ENCODE measurements at places on chromosomes 16 and 17.

DNA sequence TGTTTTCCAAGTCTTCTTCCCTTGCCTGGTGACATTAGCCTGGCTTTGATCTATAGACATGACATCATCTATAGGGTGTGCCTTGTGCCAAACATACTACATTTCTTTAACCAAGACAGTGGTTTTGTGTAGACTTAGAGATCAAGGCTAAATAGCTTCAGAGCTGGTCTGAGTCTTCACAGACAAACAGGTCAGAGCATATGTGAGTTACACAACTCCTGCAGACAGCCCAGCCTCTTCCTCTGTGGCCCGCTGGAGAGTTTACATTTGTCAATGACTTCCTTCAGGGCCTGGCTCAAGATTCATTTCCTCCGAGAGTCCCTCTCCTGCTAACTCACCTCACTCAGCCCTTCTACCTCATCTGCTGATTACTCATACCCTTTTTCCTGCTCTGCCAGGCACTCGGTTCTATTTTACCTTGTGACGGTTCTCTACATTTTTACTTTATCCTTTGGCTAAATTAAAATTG is 73.1 kb upstream of the TANC2 start:
- peak; percentile 81 for DNase-seq

DNA sequence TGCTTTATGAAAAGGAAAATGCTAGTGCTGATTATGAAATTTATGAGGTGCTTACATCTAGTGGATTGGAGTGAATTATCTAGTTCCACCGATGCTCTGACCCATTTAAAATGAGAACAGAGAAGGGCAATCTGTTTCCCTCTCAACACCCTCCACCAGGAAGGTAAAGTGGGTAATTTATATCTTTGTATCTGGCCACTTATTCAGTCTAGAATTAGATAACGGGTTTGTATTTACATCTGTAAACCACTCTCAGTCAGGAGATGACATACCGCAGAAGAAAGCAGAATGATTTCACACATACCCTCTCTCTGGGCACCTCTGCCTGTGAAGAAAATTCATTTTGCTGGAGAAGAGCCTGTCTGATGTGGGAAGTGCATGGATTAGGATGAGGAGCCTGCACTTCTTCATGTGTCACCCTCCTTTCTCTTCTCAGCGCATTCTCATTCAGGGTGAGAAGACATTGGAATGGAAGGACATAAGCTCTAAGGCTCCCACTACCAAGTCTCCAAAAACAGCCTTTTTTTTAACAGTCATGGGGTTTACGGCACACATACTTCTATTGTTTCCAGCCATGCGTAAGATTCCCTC is 646.7 kb upstream of the SALL1 start:
- DNase-seq, result no peak

DNA sequence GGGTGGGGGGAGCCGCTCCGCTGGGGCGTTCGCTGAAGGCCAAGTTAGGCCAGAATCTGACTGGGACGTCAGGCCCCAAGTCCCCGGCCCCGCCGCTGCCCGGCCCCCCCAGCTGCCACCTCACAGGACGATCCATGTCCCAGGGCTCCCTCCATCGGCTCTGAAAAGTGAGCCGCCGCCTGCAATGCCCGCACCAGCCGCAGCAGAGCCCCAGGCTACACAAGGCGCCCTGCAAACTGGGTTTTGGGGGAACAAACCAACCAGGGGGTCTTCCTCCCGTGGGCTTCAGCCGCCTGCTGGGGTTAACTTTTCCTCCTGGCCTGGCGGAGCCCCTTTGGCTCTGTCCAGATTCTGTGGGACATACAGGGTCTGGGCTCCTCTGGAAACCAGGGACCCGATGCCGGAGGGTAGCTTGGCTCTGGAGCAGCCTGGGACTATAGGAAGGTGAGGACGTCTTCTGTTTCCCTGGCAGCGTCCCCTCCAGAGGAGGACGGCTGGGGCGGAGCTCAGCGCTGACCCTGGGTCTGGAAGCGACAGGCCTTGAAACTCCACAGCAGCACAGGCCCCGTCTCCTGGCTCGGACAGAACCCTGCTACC is 835 bp downstream of the NME4 start:
- DNase-seq, result peak; percentile 77

- DNase-seq, result no peak
These were observed 33.9 kb upstream of the SEC14L1 start for GRCh38 chr17:77106874-77107358.

- no peak for DNase-seq
These were observed 25.3 kb upstream of the TRPV3 start for GRCh38 chr17:3582915-3583314.

GRCh38 chr16:49856672-49857330 is 889 bp upstream of the ZNF423 start:
- peak; percentile 71 for DNase-seq

DNA sequence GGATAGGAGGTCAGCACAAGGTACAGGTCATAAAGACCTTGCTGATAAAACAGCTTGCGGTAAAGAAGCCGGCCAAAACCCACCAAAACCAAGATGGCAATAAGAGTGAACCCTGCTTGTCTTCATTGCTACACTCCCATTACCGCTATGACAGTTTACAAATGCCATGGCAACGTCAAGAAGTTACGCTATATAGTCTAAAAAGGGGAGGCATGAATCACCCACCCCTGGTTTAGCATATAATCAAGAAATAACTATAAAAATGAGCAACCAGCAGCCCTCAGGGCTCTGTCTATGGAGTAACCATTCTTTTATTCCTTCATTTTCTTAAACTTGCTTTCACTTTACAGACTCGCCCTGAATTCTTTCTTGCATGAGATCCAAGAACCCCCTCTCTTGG is 1.0 kb upstream of the HSBP1 start:
- DNase-seq, result no peak

DNA sequence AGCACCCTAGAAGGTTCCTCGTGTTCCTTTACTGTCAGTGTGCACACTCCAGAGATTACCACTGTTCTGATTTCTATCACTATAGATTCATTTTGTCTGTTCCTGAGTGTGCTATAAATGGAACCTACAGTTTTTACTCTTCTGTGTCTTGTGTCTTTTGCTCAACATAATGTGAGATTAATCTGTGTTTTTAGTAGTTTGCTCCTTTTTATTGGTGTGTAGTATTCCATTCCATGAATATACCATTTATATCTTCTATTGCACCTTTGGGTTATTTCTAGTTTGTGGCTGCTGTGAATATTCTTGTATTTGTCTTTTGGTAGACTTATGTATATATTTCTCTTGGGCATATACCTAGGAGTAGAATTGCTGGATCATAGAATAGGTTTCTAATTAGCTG is 68.2 kb downstream of the AP2B1 start:
- no peak for DNase-seq

DNA sequence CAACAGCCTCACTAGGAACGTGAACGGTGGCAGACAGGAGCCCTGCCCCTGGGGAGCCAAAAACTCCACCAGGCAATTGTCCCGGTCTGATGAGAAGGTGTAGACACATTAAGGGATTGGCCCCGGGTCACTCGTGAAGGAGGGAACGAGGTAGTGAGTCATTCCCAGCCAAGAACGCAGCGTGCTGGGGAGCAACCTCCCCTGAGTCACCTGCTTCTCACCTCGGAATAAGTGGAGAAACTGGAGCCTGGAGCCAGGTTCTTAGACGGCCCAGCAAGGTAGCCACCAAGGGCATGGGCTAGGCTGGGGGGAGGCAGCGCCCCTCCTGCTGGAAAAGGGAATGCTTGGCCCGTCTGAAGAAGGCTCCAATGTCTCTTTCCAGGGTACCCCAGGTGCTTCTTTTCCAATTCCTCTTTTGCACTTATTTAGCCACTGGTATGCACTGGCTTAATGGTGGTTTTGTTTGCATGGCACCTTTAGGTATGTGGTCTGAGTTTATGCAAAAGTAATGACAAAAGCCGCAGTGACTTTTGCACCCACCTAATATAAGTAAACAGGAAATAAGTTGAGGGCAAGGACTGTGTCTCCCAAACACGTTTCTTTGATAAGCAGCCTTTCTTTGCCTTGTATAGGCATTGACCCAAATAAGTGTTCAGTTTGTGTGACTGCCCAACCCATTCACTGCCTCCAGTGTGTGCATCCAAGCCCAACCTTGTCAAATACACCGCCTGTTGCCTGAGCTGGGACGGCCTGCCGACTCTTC is 1.8 kb upstream of the HELZ start:
- peak; percentile 58 for DNase-seq

DNA sequence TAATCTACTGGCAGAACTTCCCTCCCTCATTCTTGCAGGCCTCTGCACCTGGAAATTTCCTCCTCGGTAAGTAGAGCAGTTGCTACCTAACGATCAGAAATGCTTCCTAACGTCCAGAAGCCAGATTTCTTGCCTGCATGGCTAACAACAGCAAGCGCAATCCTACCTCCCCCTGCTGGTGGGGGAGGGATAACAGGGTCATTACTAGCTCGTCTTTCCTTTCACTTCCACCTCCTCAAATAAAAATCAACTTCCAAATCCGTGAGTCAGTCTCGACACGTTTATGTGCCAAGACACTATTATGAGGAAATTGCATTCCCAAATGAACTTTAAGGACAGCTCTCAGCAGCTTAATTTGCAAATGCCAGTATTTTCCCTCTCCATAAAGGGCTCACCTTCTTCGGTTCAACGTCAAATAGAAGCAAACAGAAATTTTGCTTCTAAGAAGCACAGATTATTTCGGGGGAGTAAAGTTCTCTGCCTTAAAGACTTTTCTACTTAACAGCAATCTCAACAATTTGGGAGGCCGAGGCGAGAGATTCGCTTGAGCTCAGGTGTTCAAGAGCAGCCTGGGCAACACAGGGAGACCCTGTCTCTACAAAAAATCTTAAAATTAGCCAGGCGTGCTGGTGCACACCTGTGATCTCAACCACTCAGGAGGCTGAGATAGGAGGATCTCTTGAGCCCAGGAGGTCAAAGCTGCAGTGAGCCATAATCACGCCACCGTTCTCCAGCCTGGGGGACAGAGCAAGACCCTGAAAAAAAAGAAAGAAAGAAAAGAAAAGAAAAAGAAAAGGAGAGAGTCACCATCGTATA is 188.6 kb upstream of the PSMD7 start:
- peak; percentile 47 for DNase-seq

GRCh38 chr17:63463771-63464170 is 13.1 kb upstream of the ACE start:
- DNase-seq, result no peak

GRCh38 chr16:54548281-54548680 is 261.7 kb upstream of the IRX3 start:
- DNase-seq, result no peak

- peak; percentile 39 for DNase-seq
These were observed 577 bp downstream of the TTC19 start for GRCh38 chr17:15999974-16000827.

DNA sequence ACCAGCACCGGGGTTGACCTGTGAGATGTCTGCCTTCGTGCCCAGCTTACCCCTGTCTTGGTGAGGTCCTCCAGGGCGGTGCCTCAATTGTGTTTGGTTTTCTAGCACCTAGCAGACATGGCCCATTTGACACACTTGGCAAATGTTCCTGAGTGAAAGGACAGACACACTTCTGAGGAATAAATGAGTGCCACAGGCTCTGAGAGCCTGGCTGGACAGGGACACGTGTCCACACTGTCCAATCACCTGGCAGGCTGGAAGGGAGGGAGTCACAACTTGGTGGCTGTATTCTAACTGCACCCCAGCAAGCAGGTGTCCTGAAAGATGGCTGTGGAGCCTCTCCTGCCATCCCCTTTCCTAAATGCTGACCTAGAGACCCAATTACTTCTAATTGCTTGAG is 7.4 kb downstream of the MAP3K14 start:
- DNase-seq, result no peak

GRCh38 chr16:49556249-49556605 is 182.6 kb downstream of the C16orf78 start:
- no peak for DNase-seq

DNA sequence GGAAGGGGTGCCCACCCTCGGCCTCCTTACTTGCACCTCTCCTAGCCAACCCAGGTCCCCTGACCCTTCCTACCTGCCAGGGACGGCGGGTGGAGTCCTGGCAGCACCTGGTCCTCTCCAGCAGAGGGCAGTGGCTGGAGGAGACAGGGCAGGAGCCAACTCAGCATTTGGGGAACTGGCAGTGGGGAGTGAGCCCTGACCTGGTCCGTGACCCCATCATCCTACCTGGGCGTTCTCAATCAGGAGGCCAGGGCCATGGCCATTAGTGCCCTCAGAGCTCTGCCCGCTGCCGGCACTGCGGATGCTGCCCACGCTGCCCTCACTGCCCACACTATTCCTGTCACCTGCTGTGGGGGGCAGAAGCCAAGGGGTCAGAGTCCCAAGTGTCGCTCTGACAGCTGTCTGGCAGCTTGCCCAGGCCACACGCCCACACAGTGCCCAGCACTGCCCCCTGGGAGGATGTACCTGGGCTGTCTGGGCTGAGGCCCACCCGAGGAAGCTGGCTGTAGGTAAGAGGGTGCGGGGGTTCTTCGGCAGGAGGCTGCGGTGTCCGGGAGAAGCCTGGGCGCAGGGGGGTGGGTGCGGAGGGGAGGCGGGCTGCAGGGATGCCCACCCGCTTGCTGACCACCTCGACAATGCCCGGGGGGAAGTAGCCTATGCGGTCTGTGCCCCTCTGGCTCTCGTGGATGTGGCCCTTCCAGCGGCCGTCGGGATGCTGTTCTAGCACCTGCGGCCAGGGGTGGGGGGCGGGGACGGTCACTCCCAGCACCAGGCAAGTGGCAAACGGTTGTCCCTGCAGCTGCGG is 10.8 kb downstream of the CASKIN2 start:
- no peak for DNase-seq

DNA sequence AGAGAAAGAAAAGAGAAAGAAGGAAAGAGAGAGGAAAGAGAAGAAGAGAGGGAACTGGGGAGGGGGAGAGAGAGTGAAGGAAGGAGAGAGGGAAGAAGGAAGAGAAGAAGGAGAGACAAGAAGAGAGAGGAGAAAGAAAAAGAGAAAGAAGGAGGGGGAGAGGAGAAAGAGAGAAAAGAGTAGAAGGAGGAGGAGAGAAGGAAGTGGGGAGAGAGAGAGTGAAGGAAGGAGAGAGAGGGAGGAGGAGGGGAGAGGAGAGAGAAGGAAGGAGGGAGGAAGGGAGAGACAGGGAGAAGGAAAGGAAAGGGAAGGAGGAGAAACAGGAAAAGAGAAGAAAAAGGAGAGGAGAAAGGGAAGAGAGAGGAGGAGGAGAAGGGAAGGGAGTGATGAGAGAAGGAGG is 208.5 kb downstream of the MAF start:
- DNase-seq, result no peak

DNA sequence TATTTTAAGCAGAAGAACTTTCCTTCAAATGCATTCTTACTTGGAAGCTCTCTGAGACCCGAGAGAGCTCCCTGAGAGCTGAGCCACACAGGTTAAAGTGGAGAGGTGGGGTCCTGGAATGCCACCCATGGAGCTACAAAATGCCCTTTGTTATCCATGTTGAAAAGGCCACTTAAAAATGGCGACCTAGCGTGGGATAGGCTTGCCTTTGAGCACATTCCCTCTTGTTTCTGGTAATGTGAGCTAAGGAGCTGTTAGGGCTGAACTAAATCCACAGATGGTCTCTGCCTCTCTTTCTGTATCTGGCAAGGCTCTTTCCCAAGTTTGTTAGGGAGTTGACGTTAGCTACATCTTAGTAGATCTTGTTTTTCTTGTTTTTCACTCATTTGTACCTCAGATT is 171.6 kb downstream of the SNX29 start:
- no peak for DNase-seq

GRCh38 chr17:77750427-77751043 is 208.0 kb upstream of the TNRC6C start:
- DNase-seq, result no peak

- peak; percentile 68 for DNase-seq
These were observed 121.7 kb downstream of the MYO1D start for GRCh38 chr17:32755045-32755805.

Measured in EL (cell line).